ENCODE measurements at places on chromosomes 1 and 21.

GRCh38 chr21:44085491-44086321 lies 21.5 kb upstream of the PWP2 start:
- no peak for DNase-seq

GRCh38 chr1:14625996-14626395 lies 27.5 kb downstream of the KAZN start:
- DNase-seq: no peak

DNA sequence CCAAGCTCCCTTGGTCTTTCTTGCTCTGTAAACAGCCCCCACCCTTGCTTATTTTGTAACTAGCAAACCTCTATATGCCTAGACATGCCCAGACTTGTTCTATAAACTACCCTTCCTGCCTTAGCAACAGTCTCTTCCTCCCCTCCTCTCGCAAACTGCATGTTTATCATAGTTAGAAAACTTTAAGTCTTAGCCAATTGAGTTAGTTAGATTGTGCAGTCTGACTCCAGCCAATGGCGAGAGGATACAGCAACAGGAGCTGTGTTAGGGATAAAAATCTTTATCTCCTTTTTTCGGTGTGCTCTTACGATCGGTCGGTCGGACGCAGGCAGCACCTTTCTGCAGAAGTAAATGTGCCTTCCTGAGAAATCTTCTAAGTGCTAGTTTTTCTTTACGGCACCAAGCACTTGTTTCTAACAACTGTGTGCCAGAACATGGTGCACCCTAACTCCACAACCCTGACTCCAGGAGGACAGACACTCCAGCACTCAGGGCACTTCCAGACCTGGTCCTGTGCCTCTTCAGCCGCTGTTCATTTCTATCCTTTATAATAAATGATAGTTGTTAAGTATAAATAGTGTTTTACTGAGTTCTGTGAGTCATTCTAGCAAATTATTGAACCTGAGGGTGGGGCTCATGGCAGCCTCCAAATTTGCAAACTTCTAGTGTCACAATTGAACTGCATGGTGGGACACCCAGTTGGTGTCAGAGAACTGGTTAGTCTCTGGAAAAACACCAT lies 25.7 kb upstream of the GNG4 start:
- DNase-seq: no peak

DNA sequence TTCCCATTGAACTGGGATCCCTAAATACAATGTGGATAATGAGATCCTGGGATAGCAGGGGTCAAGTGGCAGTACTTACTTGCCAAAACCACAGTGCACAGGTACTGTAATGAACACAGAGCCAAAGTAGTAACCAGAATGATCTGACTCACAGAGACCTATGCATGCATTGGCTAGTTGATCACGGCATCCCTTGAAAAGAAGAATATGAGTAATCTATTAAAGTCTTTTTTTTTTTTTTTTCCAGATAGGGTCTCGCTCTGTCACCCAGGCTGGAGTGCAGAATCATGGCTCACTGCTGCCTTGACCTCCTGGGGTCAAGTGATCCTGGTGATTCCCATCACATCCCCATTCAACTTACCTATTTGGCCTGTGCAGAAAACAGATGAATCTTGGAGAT lies 29.4 kb upstream of the EIF4G3 start:
- no peak for DNase-seq

DNA sequence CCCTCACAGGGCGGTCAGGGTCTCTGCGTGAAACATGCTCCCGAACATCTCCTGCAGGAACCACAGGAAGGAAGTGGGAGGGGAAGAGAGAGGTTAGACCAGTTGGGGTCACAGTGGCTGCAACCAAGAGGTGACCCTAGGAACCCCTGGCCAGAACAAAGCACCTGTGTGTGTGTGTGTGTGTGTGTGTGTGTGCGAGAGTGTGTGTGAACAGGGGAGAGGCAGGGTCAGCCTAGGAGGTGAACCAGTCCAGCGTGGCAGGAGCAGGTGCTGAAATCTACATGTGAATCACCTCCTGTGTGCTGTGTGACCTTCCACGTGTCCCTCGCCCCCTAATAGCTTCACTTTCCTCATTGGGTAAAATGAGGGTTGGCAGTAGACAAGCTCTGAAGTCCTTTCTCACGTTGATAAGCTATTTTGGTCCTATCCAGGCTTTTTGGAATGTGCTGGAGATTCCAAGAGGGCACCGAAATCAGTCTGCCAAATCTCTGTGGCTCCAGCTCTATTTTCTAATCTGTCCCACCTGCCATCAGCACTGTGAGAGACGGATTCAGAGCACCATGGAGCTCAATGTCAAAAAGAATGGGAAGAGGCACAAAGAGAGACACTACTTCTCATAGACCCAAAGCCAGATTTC lies 27.8 kb downstream of the SLC26A9 start:
- DNase-seq: no peak

Measured in CD8-positive, alpha-beta memory T cell (primary cell).